B cell (primary cell): ENCODE measurements at places on chromosomes 1 and 21. TPM values are rescaled to one million over a fixed set of nuclear protein-coding genes. Genes with fewer than 3 reads are reported as not detected.

- DNase-seq: peak; percentile 14
Observed at GRCh38 chr1:198132060-198132781, 24.6 kb upstream of the NEK7 start.

GRCh38 chr1:100449477-100449876, 88.5 kb upstream of the GPR88 start:
- no peak for DNase-seq

GRCh38 chr1:183881387-183882131, 76.6 kb downstream of the RGL1 start:
- no peak for DNase-seq

DNA sequence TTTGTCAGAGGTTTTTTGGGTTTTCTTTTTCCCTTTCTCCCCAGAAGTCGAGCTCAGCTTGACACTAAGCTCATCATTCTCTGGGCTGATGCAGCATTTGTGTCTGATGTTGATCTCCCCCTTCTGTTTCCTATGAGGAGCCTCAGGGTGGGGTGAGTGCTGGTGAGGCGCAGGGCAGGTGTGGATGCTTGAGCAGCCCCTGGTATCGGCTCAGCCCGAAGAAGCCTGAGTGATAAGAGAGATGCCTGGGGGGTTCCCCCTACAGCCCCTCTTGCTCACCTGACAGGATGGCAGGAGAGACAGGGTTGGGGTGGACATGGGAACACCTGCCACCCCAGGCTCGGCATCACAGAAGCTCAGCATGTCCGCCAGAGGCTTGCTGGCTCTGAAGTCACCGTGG, 239.0 kb downstream of the RHOU start:
- no peak for DNase-seq

DNA sequence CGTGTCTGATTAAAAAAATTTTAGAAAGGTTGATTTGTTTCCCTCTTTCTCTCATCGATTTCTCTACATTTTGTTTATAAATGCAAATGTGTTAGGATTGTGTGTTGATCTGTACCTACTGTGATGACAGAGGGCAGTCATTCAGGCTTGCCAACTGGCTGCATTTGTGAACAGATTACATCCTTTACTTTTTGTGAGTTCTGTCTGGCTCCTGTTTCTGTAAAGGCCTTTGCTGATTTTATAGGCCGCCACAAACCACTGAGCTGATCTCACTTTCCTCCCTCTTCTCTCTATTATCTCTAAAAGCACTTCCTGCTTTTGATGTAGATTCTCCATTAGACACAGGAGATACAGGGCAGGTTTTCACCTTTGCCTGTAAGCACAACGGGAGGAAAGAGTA, 106.8 kb downstream of the ESRRG start:
- DNase-seq: no peak

DNA sequence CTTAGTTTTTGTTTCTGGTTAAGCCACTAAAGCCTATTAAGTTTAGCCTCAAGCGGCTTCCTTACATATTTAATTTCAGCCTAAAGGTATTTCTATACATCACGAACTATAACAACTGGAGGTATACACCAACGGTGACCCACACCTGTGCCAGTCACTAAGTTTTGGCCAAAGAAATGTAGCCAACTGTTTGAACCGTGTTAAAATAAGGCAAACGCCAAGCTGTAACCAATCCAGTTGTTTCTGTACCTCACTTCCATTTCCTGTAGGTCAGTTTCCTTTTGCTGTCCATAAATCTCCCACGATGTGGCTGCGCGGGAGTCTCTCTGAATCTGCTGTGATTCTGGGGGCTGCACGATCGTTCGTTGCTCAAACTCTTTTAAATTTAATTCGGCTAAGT, 5.6 kb upstream of the ERO1B start:
- no peak for DNase-seq

SGIP1 gene
- not detected in 2 replicates for total RNA-seq

- DNase-seq: no peak
Observed at GRCh38 chr1:168811176-168811575, 82.2 kb upstream of the DPT start.

DNA sequence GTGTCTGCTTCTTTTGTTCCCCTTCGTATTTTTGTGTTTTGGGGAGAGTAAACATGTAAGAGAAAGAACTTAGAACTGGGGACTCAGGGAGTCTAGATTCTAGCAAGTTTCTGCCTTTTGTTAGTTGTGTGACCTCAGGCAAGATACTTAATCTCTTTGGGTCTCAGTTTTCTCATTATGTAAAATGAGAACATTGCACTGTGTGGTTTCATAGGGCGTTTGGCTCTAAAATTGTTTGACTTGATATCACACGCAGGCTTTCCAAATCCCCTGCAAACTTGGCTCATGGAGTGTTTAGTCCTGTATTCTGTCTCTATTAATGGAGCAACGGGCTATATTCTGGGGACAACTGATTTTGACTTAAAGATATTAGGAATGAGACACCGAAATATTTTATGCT, 57.7 kb downstream of the NTNG1 start:
- DNase-seq: no peak

LRRC3 gene
- total RNA-seq: 3.3 and 3.8 TPM in 2 replicates

KRTAP19-1 gene
- not detected in 2 replicates for total RNA-seq

CHI3L2 gene
- 6.8 and 9.2 TPM in 2 replicates for total RNA-seq

- no peak for DNase-seq
Observed at GRCh38 chr1:87852410-87853161, 523.9 kb downstream of the LMO4 start.

DNA sequence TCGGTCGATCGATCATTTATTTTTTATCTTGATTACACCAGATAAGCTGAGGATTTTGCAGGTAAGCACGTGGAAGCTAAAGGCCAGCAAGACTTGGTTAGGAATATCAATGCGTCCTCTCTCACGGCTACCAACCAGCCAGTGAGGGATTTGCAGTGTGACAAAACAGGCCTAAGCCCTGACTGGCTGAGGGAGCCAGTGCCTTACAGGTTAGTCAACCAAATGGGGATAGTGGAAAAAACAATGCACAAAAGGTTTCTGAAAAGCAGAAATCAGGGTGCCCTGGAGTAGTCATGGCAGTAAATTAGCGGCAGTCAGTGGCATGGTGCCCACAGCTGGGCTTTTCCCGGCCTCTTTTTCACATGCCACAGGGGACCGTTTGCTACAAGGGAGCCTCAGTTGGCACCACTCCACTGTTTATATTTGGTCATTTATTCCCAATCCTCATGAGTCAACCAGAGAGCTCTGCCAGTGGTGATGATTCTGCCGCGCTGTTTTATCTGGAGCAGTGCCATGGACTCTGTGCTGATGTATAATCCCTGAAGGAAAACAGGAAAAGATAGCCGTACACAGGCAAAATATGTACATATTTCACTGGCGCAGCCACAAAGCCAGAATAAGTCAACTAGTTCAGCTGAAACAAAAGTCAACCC, 167.6 kb downstream of the RHOU start:
- no peak for DNase-seq

- no peak for DNase-seq
Observed at GRCh38 chr1:125080077-125080476, 3895.3 kb downstream of the SRGAP2C start.

DNA sequence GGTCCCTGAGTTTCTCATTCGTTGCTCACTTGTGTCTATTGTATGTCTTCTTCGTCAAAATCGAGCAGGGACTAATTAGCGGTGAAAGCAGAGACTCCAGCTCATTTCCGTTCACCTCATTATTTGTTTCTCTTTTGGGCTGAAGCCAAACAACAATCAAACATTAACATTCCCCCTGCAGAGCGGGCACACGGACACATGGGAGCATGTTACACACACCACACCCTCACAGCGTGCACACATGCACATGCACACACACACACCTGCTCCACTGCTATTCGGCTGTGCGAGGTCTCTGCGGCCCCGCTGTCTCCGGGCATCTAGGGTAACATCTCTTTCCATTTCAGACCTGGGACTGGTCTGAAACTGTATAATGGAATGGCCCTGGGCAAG, 58.5 kb upstream of the LRRC8D start:
- no peak for DNase-seq

GRCh38 chr1:52296345-52296744, 69.7 kb downstream of the CC2D1B start:
- DNase-seq: peak; percentile 36

- no peak for DNase-seq
Observed at GRCh38 chr1:184010788-184011187, 26.7 kb downstream of the COLGALT2 start.

DNA sequence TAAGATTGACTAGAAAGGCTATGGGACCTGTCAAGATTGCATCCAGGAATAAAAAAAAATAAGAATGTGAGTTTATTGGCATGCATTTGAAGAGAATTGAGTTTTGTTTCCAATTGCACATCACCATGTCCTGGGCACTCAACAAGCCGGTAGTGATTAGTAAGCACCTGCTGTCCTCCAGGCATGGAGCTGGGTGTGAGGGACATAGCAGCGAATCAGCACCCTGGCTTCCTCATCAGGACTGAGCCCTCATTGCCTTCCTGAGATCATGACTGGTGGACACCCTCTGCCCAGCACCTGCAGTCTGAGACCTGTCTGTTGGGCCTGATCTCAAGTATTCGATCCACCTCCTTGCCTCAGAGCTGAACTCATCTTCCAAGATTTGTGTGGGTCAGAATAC, 26.8 kb downstream of the S100A6 start:
- DNase-seq: no peak

RORC gene
- 0.12 TPM in 1 of 2 replicates, not detected in the other for total RNA-seq

SLAMF9 gene
- total RNA-seq: not detected in 2 replicates

- DNase-seq: no peak
Observed at GRCh38 chr21:16073586-16073985, 343.8 kb downstream of the USP25 start.

GRCh38 chr1:66364578-66365391, 169.2 kb upstream of the SGIP1 start:
- no peak for DNase-seq
